Vagina (tissue), 2 donors: ENCODE measurements at places on chromosomes 4 and X.

GRCh38 chr4:89056953-89057398 lies at the start of gene FAM13A:
TSS of gene FAM13A (minus strand) at chr4:89057185. CDS start at chr4:89056964, 221 bp downstream.
- DNase-seq, result no peak

- DNase-seq, result no peak
Measured at GRCh38 chr4:151215295-151215694, 61.7 kb upstream of the PRSS48 start.

DNA sequence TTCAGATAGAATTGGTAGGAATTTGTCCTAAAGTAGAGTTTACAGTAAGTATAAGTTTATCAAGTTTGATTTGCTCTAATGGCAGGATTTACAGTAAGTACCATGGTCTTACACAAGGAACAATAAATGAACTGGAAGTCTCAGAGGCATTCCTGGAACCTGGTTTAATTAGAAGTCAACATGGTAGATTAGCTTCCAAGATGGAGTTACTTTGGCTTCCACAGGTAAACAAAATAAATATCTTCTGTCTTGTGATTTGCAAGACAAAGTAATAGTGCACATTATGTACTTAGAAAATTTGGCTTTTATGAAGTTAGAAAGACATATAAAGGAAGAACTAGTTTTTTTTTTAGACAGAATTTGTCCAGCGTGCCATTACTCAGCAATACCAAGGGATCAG lies 190.7 kb downstream of the GLUD2 start:
- no peak for DNase-seq

- DNase-seq, result no peak
Measured at GRCh38 chr4:163527172-163527571, 32.7 kb downstream of the TMA16 start.
